ENCODE measurements at places on chromosomes 5 and 9.

DNA sequence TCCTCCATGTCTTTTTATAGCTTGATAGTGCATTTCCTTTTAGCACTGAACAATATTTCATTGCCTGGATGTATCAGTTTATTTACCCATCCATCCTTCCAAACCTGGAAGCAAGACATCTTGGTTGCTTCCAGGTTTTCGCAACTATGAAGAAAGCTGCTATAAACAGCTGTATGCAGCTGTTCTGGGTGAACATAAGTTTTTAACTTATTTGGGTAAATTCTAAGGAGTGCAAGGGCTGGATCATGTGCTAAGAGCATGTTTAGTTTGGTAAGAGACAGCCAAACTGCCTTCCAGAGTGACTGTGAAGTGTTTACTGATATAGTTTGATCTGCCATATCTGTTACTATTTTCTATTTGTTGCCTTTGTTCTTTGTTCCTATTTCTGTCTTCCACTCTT, 58.5 kb downstream of the CSF2 start:
- no peak for DNase-seq
- H3K36me3 ChIP-seq, result no peaks in the 10 kb centered on the region
- H3K4me3 ChIP-seq, result no peak overlapping the region
- no peak overlapping the region for H3K27ac ChIP-seq

- no peak overlapping the region for H3K27ac ChIP-seq
- no peaks in the 10 kb centered on the region for H3K27me3 ChIP-seq
- no peaks in the 10 kb centered on the region for H3K36me3 ChIP-seq
- H3K4me3 ChIP-seq, result no peak overlapping the region
Measured at GRCh38 chr5:56288873-56289601, 55.9 kb upstream of the ANKRD55 start.

DNA sequence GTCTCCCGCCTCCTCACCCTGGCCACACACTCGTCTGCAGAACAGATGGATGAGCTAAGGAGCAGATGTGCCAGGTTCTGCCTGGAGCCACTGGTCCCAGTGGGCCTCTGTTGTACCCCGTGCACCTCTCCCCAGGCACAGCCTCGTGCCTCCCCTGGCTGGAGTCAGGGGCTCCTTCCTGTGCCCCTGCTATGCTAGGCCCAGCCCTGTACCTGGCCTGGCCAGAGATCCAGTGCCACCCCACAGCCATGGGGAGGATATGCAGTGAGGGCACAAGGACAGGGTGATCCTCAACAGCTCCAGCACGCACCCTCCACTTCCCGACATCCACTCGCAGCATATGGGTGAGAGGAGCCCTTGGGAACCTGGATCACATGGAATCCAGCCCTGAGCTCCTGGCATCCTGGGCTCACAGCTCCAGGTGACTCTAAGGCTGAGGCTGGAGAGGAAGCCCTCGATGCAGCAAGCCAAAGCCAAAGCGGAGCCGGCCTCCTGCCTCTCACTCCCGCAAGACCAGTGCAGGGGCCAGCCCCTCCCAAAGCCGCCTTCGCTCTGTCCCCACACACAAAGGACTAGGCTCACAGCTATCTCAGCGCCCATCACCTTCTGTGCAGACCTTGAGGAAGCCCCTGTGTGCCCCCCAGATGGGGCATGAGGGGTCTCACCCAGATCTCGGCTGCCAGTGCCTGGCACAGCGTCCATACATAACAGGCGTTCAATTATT, 23.7 kb upstream of the ADAMTS2 start:
- no peaks in the 10 kb centered on the region for H3K36me3 ChIP-seq
- no peak for DNase-seq
- H3K27me3 ChIP-seq, result no peaks in the 10 kb centered on the region
- no peak overlapping the region for H3K4me3 ChIP-seq
- no peaks in the 10 kb centered on the region for H3K4me1 ChIP-seq
- no peak overlapping the region for H3K27ac ChIP-seq

DNA sequence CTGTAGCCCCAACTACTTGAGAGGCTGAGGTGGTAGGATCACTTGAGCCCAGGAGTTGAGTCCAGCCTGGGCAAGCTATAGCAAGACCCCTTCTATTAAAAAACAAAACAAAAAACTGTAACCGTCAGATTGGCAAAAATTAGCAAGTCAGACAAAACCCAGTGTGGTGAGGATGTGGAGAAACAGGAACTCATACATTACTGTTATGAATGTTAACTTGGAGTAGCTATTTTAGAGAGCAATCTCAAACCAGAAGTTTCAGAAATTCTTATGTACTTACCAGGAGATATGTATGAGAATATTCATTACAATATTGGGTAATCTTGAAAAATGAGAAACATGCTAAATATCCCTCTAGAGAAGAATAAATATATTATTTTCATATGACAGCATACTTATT, 120.3 kb downstream of the INVS start:
- peaks cover 7% of the 10 kb centered on the region for H3K36me3 ChIP-seq
- H3K27ac ChIP-seq, result no peak overlapping the region
- H3K4me3 ChIP-seq, result no peak overlapping the region
- no peaks in the 10 kb centered on the region for H3K4me1 ChIP-seq
- no peaks in the 10 kb centered on the region for H3K27me3 ChIP-seq
- DNase-seq, result no peak

DNA sequence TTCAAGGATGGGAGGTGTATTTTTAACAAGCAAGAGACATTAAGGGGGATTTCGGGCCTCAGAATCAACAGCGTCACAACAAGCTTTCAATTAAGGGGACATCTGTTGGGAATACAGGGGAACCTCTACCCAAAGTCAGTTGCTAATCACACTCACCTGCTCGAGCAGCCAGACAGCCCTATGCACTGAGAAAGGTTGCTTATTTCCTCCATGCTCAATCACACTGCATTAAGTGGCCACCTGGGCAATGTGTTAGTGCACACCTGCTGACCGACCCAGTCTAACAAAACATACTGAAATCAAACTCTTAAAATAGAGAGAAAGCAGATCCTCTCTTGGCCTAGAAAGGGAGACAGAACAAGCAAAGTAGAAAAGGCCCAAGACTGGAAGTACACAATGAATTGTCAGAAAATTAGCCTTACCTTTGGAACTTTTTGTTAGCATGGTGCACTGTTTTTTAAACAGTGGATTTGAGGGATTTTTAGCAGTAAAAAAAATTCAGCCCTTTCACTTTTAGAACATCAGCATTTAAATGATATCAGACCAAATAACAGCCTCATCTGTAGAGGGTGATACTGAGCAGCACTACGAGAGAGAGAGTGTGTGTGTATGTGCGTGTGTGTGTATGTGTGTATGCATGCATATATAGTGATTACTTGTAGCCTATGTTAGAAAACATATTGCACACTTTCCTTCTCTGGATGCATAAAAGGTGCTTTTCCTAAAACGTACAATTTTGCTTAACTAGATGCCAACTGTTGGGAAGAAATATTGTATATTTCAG, 1118.6 kb upstream of the DMAC1 start:
- H3K27ac ChIP-seq, result no peak overlapping the region
- H3K36me3 ChIP-seq, result no peaks in the 10 kb centered on the region
- no peak for DNase-seq
- H3K4me3 ChIP-seq, result no peak overlapping the region

DNA sequence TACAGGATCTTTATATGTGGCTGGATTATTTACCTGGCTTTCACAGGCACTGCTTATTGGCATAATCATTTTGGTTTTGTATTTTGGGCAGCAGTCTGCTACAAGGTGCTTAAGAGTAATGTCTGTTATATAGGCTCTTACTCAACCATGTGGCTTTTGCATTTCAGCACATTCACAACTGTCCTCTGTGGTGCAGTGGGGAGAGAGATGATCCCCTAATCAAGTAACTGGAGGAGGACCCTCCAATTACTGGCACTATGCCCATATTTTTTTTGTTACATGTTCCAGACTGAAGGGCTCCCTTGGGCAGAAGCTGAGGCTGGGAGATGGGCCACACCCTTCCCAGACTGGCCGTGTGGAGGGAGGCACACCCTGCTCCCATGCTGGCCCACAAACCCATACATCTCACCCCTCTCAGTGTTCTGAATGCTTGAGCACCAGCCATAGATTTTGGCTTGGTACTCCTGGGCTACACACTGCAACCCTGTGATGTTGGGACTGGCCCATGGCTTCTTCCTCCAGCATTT, 173.5 kb downstream of the FAM174A start:
- no peak overlapping the region for H3K27ac ChIP-seq
- no peaks in the 10 kb centered on the region for H3K4me1 ChIP-seq
- H3K27me3 ChIP-seq, result no peaks in the 10 kb centered on the region
- DNase-seq, result no peak
- no peak overlapping the region for H3K4me3 ChIP-seq

DNA sequence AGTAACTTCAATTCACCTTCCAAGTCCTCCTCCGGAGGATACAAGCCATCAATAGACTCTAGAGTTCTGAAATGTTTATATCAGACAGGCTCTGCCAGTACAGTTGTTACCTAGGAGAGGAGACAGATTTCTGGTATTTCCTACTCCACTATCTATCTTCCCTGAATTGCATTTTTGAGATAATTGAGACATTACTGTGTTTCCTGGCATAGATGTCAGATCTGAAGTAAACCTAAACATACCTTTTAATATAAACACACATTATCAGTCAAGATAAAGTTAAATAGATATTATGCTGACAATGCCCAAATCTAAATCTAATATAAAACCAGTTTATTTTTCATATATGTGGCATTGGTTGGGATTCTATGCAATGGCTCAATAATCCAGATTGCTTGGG, 8.2 kb upstream of the TYRP1 start:
- H3K4me1 ChIP-seq, result no peaks in the 10 kb centered on the region
- no peaks in the 10 kb centered on the region for H3K27me3 ChIP-seq
- H3K36me3 ChIP-seq, result no peaks in the 10 kb centered on the region
- no peak overlapping the region for H3K4me3 ChIP-seq
- no peak overlapping the region for H3K27ac ChIP-seq

- peaks cover 4% of the 10 kb centered on the region for H3K36me3 ChIP-seq
- peak overlapping the region; percentile 44 for H3K4me3 ChIP-seq
- H3K27me3 ChIP-seq, result no peaks in the 10 kb centered on the region
Measured at GRCh38 chr5:172110921-172111851, 76.8 kb downstream of the STK10 start.

DNA sequence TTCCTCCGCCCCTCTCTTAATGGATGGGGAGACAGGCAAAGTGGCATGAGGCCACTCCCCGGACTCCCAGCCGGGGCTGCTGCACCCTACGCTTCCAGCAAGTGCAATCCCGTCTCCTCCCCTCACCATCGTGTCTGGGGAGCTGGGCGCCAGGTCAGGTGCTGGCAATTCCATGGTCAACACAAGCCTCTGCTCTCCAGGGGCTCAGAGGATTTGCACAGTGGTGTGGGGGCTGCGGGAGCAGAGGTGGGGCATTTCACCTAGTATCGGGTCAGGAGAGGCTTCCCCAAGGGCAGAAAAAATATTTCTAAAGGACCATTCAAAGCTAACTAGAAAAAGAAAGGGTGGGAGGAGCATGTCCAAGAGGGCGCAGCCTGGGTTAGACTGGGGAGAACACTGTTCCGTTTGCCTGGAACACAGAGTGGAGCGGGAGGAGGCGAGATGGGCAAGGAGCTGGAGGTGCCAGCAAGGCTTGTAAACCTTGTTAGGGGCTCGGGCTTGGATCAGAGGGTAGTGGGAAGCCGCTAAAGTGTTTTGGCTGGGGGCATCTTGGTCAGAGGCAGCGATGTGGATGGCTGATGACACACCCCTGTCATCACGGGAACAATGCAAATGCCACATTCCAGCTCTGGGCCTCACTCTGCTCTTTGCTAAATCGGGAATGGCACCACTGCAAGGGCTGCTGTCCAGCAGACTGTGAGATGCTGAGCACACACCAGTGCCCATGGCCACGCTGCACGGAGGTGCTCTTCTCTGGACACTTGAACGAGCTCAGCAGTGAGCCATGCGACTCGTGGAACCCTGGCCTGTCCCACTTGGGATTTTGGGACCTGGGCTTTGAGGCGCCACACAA, 191.7 kb downstream of the CDK5RAP2 start:
- no peak for DNase-seq
- no peaks in the 10 kb centered on the region for H3K27me3 ChIP-seq

- H3K27me3 ChIP-seq, result no peaks in the 10 kb centered on the region
- no peak overlapping the region for H3K27ac ChIP-seq
- peaks cover 22% of the 10 kb centered on the region for H3K4me1 ChIP-seq
- peaks cover 7% of the 10 kb centered on the region for H3K36me3 ChIP-seq
Measured at GRCh38 chr9:14092344-14092743, 221.6 kb downstream of the NFIB start.

DNA sequence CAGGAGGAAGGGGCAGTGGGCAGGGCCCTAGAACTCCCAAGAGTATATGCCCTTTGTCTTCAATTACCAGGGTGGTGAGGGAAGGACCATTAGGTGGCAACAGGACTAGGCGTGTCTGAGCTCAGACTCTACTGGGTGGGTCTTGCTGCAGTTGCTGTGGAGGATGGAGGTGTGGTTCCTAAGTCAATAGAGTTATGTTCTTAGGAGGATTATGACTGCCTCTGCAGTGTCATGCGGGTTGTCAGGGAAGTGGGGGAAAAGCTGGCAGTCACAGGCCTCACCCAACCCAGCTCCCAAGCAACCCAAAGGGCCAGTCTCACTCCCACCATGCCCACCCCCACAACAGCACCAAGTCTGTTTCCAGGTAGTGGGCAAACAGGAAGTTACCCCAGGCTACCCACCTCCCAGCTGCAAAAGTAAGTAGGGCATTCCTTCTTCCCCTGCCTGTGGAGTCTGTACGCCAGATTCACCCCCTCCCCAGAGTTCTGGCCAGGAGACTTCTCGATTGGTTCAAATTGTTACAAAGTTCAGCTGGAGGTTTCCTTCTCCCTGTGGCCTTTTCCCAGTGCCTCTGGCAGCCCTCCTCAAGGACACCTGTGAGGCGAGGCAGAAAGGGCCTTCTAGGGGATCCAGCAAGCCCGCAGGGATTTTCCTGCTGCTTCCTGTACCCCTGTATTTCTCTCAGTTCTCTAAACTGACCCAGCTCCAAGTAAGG, 145.3 kb downstream of the HINT1 start:
- no peak for DNase-seq
- no peak overlapping the region for H3K4me3 ChIP-seq
- no peak overlapping the region for H3K27ac ChIP-seq
- no peaks in the 10 kb centered on the region for H3K27me3 ChIP-seq

DNA sequence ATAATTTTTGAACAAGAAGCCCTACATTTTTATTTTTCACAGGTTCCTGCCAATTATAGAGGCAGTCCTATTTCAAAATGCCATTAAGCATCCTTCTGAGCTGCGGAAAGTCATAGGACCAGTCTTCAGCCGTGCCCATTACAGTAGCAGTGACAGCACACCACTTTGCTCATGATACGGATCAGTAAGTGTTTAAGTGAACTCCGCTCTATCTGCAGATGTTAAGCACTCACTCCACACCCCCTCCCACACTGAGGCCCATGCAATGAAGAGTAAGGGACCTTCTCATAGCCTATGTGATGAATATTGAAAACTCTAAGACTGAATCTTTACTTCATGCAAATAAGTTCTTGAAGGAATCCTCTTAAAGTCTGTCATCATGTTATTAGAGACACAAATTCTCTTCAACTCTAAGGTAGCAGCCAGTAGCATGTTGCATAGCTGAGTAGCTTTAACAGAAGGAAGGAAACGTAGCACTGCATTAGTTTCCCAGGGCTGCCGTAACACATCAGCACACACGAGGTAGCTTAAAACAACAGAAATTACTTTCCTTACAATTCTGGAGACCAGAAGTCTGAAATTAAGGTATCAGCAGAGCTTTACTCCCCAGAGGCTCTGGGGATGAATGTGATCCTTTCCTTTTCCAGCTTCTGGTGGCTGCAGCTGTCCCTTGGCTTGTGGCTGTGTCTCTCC, 20.3 kb upstream of the TAF11L2 start:
- no peaks in the 10 kb centered on the region for H3K27me3 ChIP-seq
- no peaks in the 10 kb centered on the region for H3K36me3 ChIP-seq
- H3K4me3 ChIP-seq, result no peak overlapping the region
- H3K4me1 ChIP-seq, result no peaks in the 10 kb centered on the region
- H3K27ac ChIP-seq, result no peak overlapping the region
- no peak for DNase-seq

Measured in esophagus muscularis mucosa (tissue), 4 donors.